Activated T-helper 1 cell treated with anti-CD3 and anti-CD28 coated beads, Interleukin-12 subunit alpha, Interleukin-12 subunit beta, Interleukin-2, Interleukin-4 antibody, amounts not matched to agents 30 ng/mL and 10 ng/mL and 1 ng/mL, durations not matched to agents 14 hours and 24 hours and 36 hours (primary cell): ENCODE measurements at places on chromosomes 1 and 21. TPM values are rescaled to one million over a fixed set of nuclear protein-coding genes. Genes with fewer than 3 reads are reported as not detected.

Gene IFI44
- total RNA-seq = 26.9 and 28.1 TPM in 2 replicates

Gene RGS7
- total RNA-seq = not detected in 2 replicates

Gene CLCA4
- not detected in 2 replicates for total RNA-seq

Gene S100A14
- total RNA-seq = 0.16 TPM in 1 of 2 replicates, not detected in the other

Gene CFAP141
- total RNA-seq = not detected in 2 replicates

Gene GSTM4
- total RNA-seq = 6.5 and 8.9 TPM in 2 replicates

Gene C1orf185
- not detected in 2 replicates for total RNA-seq

Gene PCAT6
- total RNA-seq = 1.1 and 1.7 TPM in 2 replicates

Gene PLA2G2A
- not detected in 2 replicates for total RNA-seq

Gene LEFTY1
- total RNA-seq = 0.12 TPM in 1 of 2 replicates, not detected in the other

Gene RNU1-4
- 2,178 and 3,041 TPM in 2 replicates for total RNA-seq

Gene OPTC
- total RNA-seq = not detected in 2 replicates

Gene LPGAT1
- total RNA-seq = 35.3 and 35.6 TPM in 2 replicates

Gene ARF1
- total RNA-seq = 404 TPM in 2 replicates

Gene CR1L
- total RNA-seq = not detected in 2 replicates

Gene FOXO6
- total RNA-seq = not detected in 2 replicates

DNA sequence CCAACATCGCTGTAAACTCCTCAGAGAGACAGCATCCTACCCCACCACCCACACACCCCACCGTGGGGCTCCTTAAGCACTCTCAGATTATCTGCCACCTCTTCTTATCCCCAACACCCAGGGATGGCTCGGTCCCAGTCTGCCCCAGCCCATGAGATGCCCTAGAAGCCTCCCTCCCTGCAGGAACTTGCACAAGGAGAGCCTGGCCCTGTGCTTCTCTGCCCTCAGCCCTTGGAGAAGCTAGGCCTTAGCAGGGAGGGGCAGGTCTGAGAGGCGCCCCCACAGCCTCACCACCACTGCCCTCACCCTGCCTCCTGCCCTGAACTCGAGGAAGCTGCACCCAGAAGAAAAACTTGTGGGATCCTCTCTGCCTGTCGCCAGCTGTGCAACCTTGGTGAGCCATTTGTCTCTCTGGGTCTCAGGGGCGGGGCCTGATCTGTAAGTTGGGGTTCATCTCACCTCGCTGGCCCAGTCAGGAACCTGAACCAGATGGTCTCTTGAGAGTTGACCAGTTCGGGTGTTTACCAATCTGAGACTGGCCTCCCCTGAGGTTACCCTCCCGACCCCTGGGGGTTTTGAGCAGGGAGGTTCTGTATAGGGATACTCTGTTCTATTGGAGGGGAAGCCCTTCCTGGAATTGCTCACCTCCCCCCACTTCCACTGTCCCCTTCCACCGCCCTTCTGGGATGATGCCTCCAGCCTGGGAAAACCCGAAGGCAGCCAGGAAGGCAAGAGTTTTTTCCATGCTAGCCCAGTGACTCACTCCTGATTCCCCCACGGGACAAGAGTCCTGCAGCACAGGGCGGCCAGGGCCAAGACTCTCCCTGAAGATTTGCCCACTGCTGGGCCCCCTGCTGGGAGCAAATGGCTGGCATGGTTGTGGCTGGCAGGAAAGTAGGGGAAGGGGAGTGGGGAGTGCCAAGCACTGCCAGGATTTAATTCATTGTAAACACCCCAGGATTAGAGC lies at the start of gene S100A3:
Gene S100A3 (minus strand): TSS at position 537 of the 967 bp plus-strand sequence. CDS start 773 bp downstream, outside the sequence.
- DNase-seq = no peak

GRCh38 chr1:9374748-9375341 lies 82.2 kb downstream of the SPSB1 start:
- DNase-seq = no peak

DNA sequence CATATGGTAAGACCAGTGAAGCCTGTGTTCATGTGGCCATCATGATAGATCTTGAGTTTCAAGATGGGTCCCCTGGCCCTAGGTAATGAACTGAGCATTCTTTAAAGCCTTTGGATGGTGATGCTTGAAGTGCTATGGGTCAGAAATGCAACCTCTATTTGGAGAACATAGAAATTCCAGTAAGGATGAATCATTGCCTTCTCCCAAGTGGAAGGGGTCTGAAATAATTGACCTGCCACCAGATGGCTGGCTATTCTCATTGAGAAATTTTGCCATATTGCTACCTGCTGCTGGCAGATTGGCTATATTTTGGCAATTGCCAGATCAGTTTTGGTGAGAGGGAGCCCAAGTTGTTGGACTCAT lies 739 bp upstream of the IFI6 start:
- no peak for DNase-seq

DNA sequence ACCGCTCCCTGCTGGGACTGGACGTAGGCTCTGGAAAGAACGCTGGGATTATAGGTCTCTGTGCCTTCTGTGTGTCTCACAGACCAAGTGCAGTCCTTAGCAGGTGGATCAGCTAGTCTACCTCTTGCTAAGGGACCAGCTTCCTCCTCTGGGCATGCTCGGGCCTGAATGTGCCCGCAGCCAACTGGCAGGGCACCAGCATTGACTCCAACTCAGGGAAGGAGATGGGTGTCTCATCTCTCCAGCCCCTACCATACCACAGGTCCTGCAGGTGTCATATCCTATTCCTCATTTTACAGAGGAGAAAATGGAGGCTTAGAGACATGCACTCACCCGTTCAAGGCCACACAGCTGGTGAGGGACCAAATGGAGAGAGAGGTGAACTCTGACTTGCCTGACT lies 340.2 kb downstream of the PTPRU start:
- no peak for DNase-seq

- no peak for DNase-seq
Measured at GRCh38 chr1:28039341-28039740, 49.1 kb downstream of the EYA3 start.

DNA sequence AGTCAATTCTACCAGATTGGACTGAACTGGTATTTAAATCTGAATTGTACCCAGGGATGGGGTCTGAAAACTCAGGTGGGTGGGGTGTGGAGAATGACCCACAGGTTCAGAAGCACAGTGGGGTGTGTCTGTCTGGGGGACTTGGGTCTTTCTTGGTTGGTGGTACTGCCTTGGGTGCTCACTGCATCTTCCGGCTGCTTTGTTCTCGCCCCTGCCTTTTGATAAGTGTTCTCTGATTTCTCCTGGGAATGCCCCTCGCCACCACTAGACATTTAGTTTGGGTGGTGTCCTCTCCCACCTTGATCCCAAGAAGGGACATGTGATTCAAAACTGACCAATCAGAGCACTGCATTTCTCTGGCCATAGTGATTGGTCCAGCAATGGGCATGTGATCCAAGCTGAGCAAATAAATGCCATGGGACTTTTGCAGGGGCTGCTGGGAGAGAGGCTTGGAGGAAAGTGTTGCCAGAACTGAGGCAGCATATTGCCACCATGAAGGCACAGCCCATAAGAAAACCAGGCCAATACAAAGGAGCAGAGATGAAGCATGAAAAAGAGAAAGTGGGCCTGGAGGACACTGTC lies 270.5 kb downstream of the NPHP4 start:
- no peak for DNase-seq

- no peak for DNase-seq
Measured at GRCh38 chr1:30909365-30910068, 959 bp upstream of the SDC3 start.

- no peak for DNase-seq
Measured at GRCh38 chr1:167706931-167707877, 14.6 kb upstream of the MPZL1 start.

DNA sequence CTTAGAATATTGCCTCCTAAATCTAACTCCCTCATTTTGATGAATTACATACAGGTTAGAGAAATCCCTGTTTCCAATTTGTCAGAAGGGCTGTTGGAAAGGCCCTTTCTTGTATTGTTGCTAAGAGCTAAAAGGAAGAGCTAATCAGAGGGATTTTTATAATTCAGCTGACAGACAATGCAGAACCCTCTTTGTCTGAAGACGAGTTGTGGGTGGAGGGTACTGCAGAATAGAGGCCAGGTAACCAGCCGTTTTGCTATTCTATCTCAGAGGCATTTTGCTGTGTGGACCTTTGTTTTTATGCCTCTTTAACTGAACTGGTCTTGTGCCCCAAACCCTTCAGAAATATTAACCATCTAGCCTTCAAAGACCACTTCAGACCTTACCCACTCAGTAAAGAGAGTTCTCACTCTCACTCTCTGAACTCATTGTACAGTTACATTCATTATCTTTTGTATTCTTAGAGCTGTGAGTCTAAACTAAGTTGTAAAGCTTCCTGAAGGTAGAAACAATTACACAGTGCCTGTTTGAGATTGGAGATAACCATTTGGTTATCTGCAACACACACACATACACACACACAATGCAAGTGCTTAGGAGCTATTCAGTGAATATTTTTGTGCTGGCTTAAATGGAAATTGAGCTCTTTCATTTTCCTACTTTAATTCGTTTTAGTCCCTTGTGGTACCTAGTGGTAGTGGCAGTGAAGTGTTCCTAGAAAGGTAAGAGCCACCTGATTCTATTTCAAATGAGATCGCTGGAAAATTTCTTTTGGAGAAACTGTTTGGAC lies 19.7 kb downstream of the KPNA6 start:
- DNase-seq = no peak

- DNase-seq = no peak
Measured at GRCh38 chr1:157984469-157984868, 9.0 kb upstream of the KIRREL1 start.

DNA sequence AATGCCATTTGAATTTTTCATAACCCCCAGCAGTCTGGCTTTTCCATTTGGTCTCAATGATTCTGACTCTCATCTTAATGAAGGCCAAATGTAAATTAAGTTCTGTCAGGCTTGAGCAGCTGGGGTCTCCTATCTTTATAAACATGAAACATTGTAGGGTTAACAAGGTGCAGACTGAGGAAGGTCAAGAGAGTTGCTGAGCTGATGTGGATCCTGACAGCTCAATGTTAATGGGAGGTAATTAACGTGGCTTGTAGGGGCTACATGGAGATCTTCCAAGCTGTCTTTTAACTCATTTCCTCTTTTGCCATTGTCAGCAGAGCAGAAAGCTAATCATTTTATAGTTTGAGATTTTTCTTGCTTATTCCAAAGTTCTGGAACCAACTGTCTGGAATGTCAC lies 55.2 kb downstream of the FGGY start:
- no peak for DNase-seq

DNA sequence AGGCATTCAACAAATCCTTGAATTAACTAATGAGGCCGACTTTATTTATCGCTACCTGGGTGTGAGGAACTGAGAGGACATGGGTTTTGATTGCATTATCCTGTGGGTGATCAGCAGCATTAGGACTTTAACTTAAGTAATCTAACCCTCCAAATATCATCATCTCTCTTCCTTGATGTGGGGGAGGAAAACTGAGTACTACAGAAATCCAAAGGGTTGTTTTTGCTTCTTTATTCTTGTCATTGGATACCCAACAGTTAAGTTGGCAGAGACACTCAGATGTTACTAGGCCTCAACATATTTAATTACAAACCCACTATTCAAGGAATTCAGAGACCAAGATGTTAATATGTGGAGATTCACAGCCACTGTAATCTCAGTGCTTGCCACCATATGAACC lies 97.4 kb upstream of the ST6GALNAC5 start:
- no peak for DNase-seq

DNA sequence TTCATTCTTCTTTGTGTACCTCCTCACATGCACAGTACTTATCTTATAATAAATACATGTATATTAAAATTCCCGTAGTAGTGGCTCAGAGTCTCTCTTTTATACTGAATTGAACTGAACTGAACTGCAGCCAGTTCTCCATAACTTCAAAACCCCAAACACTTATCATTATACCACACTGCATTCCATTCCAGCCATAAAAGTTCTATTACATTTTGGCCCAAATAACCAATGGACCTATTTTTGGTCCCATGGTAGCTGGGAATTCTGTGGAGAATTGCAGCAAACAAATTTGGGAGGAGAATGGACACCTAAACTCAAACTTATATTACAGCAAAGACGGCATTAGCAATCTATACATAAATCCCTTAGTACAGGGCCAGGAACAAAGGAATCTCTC lies 86.6 kb upstream of the C1orf87 start:
- no peak for DNase-seq

- DNase-seq = no peak
Measured at GRCh38 chr1:43405219-43405875, 15.6 kb downstream of the SZT2 start.

- no peak for DNase-seq
Measured at GRCh38 chr1:245306628-245307410, 152.0 kb downstream of the KIF26B start.

- DNase-seq = no peak
Measured at GRCh38 chr1:234000557-234001041, 96.1 kb downstream of the SLC35F3 start.

DNA sequence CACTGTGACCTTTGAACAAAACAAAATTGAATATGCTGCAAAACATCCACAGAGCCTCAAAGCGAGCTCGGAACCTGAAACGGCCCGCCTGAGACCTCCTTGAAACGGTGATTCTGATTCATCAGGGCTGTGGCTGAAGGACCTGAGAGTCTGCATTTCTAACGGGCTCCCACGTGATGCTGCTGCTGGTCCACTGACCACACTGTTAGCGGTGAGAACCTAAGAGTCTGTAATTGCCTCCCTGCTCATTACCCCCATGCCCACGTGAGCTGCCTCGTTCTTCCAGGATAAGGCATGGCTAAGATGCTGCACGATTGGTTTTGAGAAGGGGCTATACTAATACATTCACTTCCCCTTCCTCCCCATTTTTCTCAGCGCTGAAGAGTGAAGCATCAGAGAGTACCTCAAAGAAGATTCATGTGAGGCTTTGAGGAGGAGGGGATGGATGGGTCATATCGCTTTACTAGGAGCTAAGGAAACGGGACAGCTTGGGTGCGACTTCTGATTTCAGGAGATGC lies 9.7 kb downstream of the TLR5 start:
- DNase-seq = no peak

DNA sequence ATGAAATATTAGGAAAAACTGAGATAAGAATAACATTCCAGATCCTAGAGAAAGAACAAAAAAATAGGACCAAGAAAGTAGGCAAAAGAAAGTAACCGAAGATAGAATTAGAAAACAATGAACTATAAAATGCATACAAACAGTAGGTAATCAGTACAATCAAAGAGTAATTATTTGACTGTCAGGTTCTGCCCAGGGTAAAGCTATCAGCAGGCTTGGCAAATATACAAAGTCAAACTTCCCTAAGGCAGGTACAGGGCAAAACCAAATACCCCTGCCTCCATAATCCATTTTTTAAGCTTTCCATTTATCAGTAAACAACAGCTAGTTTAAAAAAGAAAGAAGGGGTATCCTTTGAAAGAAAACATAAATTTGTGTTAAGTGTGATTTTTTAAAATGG lies 44.4 kb downstream of the TESK2 start:
- DNase-seq = no peak

- no peak for DNase-seq
Measured at GRCh38 chr1:211959221-211959620, 76.1 kb downstream of the INTS7 start.

DNA sequence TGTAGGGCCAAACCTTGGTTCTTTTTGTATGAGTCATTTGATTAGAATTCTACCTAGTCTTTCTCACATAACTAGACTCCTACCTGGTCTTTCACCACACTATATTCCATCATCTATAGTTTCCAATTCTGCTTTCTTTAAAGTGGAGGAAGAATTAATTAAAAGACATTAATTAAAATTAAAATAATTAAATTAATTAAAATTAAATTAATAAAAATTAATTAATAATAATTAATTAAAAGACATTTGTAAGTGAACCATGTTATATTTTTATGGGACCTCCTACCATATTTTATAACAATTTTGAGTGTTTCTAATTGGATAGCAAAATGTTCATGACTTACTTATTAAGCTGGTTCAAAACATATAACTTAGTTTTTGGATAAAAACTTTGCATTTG lies 77.4 kb downstream of the CCDC18 start:
- no peak for DNase-seq
